ENCODE measurements at places on chromosomes 2 and 18.

DNA sequence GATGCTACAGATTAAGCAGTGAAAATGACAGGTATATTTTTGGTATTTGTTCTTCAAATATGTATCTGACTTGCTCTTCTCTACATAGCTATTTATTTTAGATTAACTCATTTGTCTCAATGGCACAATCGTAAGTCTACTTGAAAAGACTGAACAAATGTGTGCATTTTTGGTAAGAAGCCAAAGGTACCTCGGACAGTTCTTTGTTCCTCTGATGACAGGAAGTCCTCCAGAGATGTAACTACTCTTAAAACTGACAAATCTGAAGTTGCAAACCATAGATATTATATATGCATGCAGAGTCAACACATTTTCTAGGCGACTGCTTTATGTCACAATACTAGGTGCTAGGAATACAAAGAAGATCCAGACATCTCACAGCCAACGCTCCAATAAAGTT, 36.7 kb downstream of the NDUFAF7 start:
- no peak for DNase-seq

DNA sequence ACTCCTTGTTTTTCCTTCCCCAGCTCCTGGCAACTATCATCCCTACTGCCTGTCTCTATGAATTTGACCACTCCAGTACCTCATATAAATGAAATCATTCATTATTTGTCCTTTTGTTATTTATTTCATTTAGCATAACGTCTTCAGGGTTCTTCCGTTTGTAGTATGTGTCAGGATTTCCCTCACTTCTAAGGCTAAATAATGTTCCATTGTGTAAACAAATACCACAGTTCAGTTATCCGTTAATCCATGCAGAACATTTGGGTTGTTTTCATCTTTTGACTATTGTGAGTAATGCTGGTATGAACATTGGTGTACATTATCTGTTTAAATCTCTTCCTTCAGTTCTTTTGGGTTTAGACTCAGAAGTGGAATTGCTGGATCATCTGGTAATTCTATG, 18.8 kb downstream of the DYNC2LI1 start:
- DNase-seq = no peak

DNA sequence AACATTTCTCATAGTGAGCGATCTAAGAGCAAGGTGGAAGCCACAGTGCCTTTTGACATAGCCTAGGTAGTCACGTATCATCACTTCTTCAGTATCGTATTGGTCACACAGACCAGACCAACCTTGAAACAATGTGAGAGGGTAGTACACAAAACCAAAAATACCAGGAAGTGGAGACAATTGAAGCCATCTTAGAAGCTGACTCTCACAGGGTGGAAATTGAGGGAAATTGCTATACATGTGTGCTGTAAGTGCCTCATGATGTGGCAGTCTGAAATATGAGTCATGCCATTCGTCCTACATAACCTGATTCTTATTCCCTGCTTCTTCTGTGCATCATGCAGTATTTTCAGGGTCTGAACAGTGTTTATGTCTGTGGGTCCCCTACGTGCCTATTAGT, 62.3 kb upstream of the STON1 start:
- no peak for DNase-seq

DNA sequence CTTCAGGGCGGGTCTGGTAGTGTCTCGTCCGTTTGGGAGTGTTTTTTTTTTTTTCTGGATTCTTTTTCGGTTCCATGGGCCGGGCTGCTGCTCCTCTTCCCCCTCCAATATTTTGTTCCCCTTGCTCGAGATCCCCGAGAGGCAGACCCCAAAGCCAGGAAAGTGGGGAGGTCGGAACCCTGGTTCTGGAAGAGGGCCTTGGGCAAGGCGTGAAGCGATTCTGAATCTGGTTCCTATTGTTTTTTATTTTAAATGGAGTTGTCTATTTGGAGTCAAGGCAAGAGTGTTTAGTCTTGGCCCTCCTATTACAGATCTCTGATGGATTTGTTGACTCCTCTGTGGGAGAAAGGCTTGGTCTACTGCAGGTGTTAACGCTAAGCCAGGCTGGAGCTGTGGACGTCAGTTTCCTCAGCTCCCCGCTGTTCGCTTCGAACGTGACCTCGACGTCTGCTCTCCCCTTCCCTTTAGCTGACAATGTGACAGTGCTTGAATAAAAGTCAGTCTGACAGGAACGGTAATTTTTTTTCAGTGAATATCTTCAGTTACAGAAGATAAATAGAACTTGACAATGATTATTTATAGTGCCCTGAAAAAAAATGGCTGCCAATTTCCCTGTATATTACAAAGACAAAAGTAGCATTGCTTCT, 683 bp upstream of the DNAJC27 start:
- DNase-seq = peak; percentile 36

DNA sequence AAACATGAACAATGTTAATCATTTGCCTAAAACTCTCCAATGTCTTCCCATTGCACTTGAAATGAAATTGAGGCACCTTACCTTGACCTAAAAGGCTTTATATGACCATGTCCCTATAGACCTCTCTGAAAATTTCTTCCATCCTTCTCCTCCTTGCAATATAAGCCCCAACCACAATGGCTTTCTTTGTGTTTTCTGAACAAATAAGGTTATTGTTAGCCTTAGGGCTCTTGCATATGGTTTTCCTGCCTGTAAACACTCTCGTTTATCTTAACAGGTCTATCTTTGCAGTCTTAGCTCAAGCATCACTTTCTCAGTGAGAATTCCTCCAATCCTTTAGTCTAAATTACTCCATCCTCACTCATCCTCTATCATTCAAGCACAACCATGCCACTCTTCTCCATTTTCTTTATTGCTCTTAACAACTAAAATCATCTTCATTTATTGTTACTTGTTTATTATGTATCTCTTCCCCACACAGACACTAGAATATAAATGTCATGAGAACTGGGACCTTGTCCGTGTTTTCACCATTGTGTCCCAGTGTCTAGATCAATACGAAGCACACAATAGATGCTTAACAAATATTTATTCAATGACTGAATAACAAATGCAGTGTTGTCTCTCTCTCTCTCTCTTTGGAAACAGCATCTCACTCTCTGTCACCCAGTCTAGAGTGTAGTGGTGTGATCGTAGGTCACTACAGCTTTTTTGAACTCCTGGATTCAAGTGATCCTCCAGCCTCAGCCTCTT, 129.3 kb downstream of the RDH14 start:
- no peak for DNase-seq

DNA sequence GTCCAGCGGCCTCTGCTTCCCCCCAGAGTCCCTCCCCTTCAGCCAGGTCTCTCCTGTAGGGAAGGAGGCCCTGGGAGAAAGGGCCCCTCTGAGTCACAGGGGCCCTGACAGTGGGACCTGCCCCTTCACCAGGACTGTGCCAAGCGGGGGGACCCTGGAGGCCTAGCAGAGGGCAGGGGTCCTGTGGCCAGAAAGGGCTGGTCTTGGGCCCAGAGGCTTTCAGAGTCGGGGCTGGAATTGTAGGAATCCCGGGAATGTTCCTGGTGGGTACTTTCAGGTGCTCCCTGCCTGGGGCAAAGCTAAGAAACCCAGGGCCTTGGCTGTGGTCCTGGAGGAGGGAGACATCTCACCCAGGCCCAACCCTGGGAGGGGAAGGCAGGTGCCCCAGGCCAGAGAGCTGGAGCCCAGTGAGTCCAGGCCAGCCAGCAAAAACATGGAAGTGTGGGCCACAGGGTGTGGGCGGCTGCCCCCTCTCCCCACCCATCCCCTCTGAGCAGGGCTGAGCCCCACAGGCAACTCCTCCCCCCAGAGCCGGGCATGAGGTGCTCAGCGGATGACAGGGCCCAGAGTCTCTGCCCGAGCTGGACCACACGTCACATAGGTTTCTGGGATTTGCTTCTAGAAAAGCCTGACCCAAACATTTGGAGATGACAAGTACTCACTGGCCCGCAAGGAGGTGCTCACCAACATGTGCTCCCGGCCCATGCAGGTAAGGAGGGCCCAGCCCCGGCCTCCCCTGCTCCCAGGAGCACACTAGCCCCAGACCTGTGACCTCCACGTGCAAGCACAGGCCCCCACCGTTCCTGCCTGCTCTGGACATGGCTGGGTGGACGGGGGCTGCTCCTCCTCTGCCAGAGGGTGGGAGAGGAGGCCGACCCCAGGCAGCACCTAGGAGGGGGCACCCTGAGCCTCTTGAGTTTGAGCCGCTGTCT, 48.2 kb upstream of the ALPP start:
- DNase-seq = no peak

GRCh38 chr2:12240206-12240605, 476.5 kb upstream of the TRIB2 start:
- DNase-seq = no peak

DNA sequence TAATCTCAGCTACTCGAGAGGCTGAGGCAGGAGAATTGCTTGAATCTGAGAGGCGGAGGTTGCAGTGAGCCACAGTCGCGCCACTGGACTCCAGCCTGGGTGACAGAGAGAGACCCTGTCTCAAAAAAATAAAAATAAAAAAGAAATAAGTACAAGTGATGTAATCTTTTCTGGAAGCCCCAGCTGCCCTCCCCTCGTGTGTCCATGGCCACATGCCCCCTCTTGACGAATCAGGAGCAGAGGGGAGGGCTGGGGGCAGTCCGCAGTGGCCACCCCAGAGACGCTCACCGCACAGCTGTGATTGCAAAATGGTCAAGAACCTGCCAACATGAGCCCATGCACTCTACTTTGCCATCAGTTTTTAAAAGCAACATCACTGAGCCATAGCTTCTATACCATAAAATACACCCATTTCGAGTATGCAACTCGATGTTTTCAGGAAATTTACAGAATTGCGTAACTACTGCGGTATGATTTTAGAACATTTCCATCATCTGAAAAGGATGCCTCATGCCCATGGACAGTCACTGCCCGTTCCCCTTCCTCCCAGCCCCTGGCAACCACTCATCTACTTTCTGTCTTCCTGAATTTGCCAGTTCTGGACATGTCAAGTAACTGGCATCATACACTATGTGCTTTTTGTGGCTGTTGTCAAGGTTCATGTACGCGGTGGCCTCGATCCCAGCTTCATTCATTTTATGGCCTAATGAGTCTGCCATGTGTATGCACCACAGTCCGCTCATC, 88.1 kb downstream of the NDUFA10 start:
- DNase-seq = no peak

- no peak for DNase-seq
These were observed 109.2 kb upstream of the THOC1 start for GRCh38 chr18:377088-377487.

GRCh38 chr2:108579623-108580022, 45.4 kb downstream of the LIMS1 start:
- peak; percentile 68 for DNase-seq

GRCh38 chr2:191703079-191703725, 25.3 kb downstream of the NABP1 start:
- no peak for DNase-seq

DNA sequence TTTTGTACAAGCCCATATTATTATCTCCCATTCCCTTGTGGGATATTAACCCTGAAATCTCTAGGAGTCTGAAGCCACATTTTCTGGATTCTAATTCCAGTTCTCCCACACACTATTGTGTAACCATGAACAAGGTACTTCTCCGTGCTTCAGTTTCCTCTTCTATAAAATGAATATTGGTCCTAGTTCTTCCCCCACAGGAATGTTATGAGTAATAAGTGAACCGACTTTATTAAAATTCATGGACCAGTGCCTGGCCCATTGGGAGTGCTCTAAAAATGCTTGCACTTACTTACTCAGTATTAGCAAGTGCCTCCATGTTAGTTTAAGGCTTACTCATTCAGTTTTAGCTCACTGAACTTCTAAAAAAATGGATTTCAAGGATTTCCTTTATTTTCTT, 1.4 kb upstream of the ACMSD start:
- DNase-seq = peak; percentile 67

DNA sequence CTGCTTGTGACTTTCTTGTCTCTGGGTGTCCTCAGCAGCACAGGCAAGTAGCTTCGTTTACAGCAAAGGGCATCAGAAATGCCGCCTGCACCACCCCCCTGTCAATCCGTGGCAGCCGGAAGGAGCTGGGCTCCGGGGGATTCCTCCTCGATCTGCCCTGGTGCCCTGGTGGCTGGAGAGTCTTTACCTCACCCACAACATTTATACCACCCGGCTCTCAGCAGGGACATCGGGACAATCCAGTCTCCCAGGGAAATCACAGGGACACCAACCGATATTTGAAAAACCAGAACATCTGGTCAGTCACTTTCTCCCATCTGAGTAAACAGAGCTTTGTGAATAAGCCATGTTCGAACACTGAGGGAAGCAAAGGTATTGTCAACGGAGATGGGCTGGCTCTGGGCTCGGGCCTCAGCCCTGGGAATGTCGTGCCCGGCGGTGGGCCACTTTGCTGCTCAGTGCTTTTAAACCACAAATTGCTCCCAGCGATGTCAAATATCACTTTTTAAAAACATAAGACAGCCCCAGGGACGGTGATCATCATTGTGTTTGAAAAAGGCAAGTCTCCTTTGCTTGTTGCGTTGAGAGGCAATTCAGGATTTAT, 210.0 kb upstream of the SALL3 start:
- DNase-seq = no peak

DNA sequence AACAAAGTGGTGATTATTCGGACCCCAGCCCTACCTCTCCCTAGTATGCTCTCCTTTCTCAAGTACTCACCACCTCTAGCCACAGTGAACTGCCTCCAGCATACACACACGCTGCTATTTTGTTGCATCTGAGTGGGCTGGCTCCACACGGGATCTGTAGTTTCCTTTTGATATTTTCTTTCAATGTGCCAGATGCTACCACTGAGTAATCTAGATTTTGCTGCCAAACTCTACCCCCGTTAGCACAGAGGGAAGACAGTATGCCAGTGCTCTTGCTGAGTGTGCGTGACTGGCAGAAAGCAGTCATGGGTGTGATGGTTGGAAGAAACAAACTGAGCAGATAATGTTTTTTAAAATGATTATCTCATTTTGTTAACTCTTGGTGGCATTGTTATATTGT, 11.6 kb downstream of the CFLAR start:
- DNase-seq = peak; percentile 80

DNA sequence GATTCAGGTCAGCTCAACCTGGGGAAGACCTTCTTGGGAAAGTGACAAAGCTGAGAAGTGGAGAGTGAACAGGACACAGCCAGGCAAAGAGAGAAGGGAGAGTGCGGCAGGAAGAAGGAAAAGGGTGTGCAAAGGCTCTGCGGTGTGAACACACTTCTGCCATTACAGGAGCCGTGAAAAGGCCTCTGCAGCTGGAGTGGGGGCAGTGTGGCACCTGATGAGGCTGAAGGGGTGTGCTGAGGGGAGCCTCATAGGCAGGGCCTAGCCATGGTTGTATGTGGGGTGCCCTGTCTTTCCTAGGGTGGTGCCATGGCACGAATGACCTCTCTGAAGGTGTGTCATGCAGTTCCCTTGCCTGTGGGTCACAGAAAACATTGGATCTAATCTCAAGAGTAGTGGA, 347.6 kb downstream of the CYRIA start:
- no peak for DNase-seq
